Right kidney (tissue), 9 donors: ENCODE measurements at places on chromosomes 16 and 17.

- DNase-seq = no peak
Observed at GRCh38 chr16:58634265-58634802, 4.7 kb upstream of the CNOT1 start.

DNA sequence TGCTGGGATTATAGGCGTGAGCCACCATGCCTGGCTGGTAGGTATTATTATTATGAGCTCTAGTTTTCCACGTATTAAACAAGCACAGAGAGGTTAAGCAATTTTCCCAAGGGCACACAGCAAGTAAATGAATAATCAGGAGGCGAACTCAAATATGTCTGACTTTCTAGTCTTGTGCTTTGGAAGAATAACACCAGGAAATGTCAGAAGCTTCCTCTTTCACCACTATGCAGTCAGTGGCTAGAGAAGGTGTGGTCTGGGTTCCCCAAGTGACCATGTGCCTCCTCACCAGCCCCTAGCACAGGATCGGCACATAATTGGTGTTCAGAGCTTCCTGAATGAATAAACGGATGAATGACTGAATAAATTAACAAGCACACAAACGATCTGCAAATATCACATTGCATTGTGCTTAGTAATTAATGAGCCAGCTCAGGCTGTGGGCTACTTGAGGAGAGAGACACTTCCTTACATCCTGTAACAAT is 21.6 kb upstream of the SCNN1B start:
- DNase-seq = no peak

DNA sequence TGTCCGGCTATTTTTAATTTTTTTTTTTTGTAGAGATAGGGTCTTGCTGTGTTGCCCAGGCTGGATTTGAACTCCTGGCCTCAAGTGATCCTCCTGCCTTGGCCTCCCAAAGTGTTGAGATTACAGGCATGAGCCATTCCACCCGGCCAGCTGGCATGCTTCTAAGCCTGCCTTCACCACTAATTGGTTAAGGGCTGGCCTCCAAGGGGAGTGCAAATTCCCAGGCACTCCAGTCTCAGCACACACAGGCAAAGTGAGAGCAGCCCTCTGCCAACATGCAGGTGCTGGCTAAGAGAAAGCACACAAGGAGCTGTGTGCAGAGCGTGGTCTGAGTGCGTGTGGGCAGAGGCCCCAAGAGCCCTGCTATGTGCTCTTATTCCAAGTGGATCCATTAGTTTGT is 149.8 kb upstream of the HS3ST2 start:
- no peak for DNase-seq

DNA sequence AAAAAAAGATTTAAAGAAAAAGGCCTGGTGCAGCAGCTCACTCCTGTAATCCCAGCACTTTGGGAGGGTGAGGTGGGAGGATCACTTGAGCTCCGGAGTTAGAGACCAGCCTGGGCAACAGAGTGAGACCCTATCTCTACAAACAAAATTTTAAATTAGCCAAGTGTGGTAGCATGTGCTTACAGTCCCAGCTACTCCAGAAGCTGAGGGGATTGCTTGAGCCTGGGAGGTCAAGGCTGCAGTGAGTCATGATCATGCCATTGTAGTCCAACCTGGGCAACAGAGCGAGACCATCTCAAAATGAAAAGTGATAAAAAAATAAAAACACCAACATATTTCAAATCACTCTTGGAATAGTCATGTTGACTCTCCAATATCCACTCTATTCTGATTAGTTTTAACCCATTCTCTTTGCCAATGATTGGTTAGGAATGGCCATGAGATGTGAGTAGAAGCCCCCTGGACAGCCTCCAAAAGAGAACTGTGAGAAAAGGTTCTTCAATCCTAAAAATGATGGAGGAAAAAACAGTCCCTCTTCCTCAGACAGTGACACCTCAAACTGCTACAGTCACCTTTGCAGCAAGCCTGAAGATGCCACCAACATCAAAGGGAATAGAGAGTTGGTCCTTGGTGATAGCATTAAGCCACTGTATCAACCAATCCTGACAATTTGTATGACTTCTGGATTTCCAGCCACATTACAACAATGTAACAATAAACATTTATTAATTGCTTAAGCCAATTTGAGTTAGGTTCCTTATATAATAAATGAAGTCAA is 2.9 kb upstream of the KANSL1 start:
- no peak for DNase-seq

DNA sequence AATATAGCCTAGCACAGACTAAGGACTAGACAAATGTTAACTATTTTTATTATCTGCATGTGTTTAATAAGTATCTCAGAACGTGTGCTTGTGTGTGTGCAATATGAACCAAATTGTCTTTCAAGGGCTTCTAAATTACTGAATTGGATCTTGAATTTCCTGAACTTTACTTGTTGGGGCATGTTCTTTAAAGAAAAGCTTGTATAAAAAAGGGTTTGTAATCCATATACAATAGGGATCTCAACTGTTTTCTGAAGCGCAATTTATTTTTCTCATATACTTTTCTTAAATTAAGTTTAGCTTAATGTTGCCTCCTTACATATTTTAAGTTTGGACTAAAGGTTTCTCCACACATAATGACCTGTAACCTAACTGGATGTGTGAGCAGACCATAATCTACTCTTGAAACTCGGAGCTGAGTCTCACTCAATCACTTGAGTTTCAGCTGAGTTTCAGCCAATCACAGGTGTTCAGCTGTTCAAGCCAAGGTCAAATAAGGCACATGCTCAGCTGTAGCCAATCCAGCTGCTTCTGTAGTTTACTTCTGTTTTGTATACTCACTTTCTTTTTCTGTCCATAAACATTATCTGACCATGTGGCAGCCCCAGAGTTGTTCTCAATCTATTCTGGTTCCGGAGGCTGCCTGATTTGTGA is 72.3 kb downstream of the CDK5R1 start:
- no peak for DNase-seq

GRCh38 chr16:83054283-83054682 is 427.5 kb downstream of the CDH13 start:
- DNase-seq = no peak

GRCh38 chr16:86186313-86186712 is 287.4 kb downstream of the IRF8 start:
- DNase-seq = no peak

DNA sequence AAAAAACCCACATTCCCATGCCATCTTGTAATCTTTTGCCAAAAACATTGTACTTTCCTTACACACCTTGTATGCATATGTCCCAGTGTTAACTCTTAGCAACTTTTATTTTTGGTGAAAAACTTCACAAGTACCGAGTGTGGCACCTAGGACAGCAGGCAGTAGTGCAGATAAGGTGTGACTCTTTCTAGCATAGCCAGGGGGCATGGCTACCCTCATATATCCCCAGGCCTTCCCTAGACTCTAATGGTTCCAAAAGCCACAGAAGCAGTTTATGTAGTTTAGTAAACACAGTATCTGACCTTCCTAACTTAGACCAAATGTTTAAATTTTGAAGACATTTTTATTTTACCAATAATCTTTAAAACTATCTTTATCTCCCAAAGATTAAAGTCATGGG is 20.5 kb upstream of the MILR1 start:
- no peak for DNase-seq

DNA sequence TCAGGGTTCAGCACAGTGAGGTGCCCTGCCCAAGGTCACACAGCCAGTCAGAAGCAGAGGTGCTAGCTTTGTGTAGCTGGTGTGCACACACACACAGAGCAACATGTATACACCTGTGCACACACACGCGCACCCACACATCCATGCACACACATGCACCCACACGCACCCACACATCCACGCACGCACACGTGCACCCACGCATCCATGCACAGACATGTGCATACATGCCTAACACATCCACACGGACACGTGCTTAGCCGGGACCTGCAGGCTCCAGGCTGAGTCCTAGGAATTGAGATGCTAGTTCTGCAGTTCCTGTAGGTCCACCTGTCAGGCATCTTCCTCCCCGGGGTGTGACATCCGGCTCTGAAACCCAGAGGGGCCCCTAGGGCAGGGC is 13.0 kb upstream of the DPEP1 start:
- DNase-seq = peak; percentile 6

DNA sequence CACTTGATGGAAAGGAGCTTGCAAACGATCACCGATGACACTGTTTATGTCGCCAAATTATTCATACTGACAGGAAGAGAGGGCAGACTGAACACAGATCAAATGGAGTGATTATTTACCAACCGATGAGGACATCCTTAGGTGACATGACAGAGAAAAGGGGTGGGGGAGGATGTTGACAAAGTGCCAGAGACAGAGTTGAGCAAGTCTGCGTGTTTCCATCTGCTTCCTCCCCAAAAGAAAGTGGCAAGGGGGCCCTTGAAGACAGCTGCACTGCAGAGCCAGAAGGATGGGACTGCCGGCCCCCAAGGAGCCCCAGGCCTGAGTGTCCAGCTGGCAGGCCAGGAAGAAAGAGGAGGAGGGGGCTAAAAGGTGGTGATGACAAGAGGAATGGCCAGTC is 191.0 kb upstream of the RPL38 start:
- peak; percentile 16 for DNase-seq

DNA sequence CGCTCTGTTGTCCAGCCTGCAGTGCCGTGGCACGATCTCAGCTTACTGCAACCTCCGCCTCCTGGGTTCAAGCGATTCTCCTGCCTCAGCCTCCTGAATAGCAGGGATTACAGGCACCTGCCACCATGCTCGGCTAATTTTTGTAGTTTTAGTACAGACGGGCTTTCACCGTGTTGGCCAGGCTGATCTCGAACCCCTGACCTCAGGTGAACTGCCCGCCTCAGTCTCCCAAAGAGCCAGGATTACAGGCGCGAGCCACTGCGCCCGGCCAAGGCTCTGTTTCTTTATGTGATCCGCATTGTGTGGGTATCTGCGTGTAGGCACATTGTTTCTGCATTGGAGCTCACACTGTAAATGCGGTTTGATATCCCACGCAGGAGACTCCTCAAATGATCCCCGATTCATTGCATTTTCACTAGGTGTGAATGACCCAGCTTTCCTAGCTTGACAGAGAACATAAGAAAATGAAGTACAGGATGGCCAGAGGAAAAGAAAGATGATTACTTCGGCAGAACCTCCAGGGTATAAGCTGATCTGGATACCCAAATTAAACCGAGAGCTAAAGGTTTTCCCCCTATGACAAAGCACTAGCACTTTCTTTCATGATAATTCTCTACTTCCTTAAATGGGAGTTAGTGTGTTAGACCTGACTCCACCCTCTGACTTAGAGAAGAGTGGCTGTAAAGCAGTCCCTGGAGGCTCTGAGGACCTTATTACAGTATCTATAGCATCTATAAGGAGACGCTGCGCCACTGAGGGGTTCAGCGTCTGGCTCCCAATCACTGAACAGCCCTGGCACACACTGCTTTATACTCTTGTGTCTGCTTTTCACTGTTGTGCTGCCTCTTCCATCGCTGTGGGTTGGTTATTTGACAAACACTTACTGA is 17.3 kb downstream of the COTL1 start:
- no peak for DNase-seq

DNA sequence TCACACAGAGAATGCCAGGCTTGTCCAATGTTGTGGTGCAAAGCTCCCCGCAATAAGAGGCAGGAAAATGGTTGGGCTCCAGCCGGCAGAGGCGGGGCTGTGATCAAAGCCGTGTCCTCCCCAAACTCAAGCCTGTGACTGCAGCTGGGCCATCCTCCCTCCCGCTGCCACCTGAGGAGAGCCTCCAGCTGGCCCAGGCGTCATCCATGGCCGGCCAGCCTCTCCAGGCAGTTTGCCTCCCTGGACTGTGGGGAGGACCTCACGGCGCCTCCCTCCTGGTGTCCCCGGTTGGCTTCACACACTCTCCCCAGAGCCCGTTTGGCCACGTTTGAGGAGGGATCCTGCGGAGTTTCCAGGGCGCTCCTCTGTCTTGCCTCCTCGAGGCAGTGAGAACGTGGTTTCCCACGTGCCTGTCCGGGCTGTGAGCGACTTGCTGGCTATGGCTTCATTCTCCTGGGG is 134.1 kb downstream of the IRF8 start:
- DNase-seq = peak; percentile 75

DNA sequence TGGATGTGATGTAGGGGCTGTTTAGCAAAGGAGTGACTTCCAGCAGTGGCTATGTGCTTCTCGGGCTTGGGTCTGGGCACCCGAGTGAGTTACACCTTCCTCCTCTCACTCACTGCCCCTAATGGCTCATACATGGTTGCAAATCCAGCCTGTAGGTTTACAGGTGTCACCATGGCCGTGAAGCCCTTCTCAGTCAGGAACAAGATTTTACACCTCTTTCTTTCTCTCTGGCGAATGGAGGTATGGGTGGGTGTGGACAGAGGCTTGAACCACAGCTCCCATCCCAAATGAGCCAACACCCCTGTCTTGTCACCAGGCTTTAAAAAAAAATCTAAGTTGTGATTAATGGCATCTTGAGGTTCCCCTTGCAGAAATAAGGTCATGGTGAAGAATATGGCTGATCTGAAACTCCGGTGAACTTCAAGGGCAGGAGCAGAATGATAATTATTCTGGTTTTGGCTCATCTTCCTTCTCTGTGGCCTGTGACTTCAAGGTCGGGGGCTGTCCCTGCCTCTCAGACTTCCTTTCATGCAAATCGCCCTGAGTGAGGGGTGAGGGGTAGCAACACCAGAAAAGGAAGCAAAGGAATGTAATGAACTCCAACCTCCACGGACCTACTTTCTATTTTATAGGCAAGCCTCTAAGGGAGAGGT is 331.2 kb downstream of the MAF start:
- no peak for DNase-seq

DNA sequence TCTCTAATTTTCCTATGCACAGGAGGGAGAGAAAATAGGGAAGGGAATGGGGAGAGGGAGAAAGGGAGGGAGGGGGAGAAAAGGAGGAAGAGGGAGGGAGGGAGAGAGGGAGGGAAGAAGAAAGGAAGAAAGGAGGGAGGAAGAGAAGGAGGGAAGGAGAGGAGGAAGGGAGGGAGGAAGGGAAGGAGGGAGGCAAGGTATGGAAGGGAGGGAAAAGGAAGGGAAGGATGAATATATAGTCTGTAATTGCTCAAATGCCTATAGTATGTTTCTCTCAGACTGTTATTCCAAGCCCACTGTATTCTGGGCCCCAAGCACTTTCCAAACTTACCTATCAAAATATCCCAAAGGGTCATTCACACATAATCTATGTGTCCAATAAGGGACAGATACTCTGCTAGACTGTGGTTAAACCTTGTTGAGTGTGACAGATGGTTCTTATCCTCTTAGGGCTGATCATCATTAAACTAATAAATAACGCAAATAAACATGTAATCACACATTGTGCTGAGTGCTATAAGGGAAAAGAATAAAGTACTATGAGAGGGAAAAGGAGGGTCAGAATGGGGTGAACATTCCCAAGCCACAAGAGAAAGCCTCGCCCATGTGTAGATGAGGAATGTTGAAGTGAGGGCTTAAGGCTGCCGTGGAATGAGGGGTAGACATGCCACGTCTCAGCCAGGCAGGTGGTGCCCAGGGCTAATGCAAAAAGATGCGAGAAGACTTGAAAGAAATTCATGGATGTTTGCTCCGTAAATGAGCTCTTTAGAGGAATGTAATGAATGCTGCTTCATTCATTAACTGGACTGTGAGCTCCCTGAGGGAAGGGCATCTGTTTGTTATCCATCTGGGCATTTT is 30.6 kb downstream of the ASIC2 start:
- no peak for DNase-seq

- DNase-seq = peak; percentile 69
Observed at GRCh38 chr17:49494986-49495841, at the start of gene NGFR. Gene NGFR, plus strand, starts transcription at chr17:49495293. Its CDS starts 125 bp downstream, at chr17:49495418.

GRCh38 chr16:27483088-27483437 is 66.7 kb downstream of the GTF3C1 start:
- DNase-seq = no peak

- no peak for DNase-seq
Observed at GRCh38 chr17:27485125-27485524, 28.9 kb downstream of the KSR1 start.
